ENCODE measurements at places on chromosomes 16 and 17. TPM values are rescaled to one million over a fixed set of nuclear protein-coding genes. Genes with fewer than 3 reads are reported as not detected.

EPN3 gene
- total RNA-seq: 0.19 TPM

SYNRG gene
- 12.8 TPM for total RNA-seq

CRISPLD2 gene
- 3.3 TPM for total RNA-seq

CORO6 gene
- 7.9 TPM for total RNA-seq

ARHGAP23 gene
- total RNA-seq: 52.1 TPM

PRSS36 gene
- total RNA-seq: 1.1 TPM

CTRL gene
- 1.6 TPM for total RNA-seq

TLCD2 gene
- 1.4 TPM for total RNA-seq

NKD1 gene
- total RNA-seq: 0.15 TPM

KCNAB3 gene
- total RNA-seq: 1.7 TPM

AP2B1 gene
- 120 TPM for total RNA-seq

CEMP1 gene
- total RNA-seq: not detected

TBC1D3E gene
- total RNA-seq: not detected

TMEM132E gene
- total RNA-seq: not detected

ITGAL gene
- not detected for total RNA-seq

HOXB1 gene
- not detected for total RNA-seq

CCL16 gene
- total RNA-seq: not detected

TMEM106A gene
- total RNA-seq: 0.75 TPM

HBZ gene
- not detected for total RNA-seq
